ENCODE measurements at places on chromosomes 3 and 15.

DNA sequence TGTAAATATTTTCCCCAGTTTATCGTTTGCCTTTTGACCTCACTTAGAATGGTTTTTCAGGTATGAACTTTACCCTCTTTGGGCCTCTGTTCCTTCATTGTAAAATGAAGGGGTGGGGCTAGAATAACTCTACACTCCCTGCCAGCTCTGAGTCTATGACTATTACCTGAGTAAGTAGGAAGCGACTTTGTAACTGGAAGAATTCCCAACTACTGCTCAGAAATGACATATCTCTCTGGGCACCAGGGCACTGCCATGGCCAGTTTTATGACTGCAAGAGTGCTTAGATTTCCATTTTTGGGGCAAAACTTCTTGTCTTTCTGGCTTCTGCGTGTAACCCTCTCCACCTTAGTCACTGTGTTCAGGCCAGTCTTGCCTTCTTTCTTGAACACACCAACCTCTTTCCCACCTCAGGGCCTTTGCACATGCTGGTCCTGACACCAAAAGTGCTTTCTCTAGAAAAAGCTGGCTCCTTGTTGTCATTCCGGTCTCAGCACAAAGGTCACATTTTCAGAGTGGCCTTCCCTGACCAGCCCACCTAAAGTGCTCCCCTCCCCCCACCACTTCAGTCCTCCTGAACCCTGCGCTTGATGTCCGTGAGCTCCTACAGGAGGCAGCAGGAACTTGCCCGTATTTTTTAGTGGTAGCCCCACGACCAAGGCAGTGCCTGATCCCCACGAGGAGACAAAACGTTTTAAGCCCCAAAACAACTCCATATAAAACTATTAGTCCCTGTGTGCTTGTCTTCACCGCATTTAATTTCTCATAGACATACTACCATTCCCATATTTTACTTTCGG, 25.6 kb downstream of the CDCP1 start:
- DNase-seq: no peak

- no peak for DNase-seq
Measured at GRCh38 chr15:68188647-68189046, 16.5 kb downstream of the CALML4 start.

DNA sequence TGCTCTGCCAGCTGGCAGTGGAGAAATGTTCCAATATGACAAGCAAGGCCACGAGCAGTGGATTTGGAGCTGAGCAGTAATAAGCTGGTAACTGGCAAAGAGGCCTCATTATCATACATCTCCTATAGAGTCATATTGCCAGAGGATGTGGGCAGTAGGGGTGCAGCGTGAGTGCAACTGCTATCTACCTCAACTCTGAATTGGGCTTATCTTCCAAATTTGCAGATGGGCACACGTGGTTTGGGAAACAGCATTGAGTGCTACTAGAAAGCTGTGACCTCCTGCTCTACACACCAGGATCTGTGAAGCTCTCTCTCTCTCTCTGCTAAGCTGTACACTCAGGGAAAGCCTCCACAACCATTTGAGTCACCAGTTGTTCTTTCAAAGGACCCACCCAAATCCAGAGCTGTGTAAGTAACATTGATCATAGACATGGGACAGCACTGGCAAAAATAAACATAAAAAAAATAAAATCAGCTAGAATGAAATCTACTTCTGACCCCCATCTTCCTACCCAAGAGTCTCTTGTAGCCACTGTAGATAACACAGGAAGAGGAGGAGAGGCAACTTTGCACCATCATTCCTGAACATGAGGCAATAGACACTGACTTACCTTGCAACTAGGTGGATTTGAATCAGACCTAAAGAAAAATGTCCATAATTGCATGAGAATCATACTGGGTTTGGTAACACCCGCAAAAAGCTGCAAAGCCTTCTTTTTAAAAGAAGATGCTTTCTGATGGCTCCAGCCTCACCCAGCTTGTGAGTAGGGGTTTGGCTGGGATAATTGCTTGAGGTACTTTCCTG, 82.9 kb upstream of the THBS1 start:
- DNase-seq: no peak

- no peak for DNase-seq
Measured at GRCh38 chr3:40504636-40505430, 1.0 kb upstream of the ZNF620 start.

- DNase-seq: no peak
Measured at GRCh38 chr3:185680231-185680630, 94.1 kb downstream of the SENP2 start.

GRCh38 chr3:180548050-180548449, 53.9 kb upstream of the TTC14 start:
- no peak for DNase-seq

- DNase-seq: no peak
Measured at GRCh38 chr3:127775398-127776109, 46.8 kb downstream of the MGLL start.

DNA sequence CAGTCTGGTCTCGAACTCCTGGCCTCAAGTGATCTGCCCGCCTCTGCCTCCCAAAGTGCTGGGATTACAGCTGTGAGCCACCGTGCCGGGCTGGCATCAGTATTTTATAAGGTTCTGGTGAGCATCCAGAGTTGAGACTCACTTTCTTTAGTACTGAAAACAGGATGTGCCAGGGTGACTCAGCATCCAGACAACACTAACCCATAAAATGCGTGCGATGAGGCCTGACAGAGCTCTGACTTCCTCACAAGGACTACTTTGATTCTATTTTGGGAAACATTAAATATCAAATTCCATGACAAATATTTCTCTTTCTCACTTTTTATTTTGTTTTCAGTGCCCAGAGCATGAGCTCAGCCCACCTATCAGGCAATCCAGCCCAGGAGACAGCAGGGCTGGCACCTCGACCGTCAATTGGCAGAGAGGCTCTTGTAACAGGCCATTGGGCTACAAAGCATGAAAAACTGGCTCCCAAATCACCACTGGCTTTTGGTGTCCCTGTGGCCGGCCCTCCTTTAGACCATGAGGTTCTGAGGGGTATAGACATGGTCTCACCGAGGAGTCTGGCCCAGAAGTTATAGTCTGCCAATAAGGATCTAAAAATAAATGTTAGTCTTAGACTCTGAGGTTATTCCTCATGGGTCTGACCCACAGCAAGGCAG, 75.0 kb downstream of the FEM1B start:
- DNase-seq: no peak

DNA sequence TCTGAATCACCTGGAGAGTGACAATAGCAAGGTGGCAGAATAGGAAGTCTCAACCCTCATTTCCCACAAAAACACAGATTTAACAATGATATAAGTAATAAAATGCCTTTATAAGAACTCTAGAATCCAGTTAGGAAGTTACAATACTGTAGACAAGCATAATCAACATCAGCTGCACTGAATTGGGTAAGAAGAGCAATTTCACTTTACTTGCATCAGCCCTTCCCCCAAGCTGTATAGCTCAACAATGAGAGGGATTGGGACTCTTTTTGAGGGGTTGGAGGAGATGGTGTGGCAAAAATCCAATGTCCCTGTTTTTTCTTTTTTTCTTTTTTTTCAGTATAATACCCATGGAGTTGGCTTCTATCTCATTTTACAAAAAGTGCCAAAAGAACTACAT, 63.1 kb downstream of the SERP1 start:
- no peak for DNase-seq

DNA sequence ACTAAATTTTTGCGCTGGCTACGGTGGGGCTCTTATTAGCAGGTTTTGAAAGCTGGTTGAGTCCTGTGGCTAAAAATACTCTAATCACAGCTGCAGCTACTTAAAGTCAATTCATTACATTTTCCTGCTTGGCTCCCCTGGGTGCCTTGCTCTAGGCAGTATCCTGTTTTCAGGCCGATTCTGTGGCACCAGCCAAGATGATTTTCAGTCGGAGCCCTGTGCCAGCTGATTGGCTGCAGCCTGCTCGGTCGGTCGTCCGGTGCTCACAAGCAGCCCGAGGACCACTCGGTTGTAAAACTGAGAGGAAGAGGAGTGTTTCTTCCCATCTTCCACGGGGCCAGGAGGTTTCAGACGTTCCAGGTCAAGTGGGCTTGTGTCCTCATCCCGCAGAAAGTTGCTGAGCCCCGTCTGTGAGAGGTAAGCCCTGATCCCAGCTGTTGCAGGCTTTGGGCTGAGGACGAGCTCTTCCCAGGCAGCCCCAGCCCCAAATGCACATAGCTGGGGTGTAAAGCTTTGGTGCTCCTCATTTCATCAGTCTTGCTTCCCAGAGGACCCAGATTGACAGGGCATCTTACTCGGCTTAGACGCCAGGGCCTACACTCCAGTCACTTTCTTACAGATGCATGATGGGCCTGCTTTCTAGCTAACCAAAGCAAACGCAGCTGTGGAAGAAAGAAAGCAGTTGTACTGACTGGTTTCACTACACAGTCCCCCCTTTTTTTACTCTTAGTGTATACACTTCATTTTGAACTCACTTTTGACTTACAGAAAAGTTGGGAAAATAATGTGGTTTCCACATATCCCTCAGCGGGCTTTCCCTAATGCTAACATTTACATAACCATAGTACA, 15.9 kb downstream of the LYSMD4 start:
- DNase-seq: no peak

DNA sequence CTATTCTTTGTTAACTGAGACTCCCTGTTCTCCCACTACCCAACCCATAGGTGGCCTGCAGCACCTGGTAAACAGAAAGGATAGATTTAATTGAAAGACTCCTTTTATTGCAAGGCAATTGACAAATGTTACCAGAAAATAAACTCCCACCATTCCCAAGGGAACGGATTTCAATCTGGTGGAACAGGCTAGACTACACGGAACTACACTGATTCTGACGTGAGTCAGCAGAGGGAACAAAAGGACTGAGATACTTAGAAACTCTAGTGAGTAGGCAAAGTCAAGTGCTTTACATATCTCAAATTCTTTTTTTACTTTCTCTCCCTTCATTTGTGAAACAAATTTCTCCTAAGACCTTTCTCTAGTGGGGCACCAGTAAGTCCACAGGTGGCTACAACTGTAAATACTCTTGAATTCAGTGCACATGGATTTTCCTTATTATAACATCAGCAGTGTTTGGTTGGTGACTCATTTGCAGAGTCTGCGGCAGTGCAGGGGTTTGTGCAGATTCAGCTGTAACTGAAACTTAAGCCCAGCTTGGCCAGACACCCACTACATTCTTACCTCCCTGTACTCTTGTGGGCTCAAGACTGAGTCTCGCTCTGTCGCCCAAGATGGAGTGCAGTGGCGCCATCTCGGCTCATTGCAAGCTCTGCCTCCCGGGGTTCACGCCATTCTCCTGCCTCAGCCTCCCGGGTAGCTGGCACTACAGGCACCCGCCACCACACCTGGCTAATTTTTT, 34.3 kb upstream of the PLSCR2 start:
- peak; percentile 63 for DNase-seq

DNA sequence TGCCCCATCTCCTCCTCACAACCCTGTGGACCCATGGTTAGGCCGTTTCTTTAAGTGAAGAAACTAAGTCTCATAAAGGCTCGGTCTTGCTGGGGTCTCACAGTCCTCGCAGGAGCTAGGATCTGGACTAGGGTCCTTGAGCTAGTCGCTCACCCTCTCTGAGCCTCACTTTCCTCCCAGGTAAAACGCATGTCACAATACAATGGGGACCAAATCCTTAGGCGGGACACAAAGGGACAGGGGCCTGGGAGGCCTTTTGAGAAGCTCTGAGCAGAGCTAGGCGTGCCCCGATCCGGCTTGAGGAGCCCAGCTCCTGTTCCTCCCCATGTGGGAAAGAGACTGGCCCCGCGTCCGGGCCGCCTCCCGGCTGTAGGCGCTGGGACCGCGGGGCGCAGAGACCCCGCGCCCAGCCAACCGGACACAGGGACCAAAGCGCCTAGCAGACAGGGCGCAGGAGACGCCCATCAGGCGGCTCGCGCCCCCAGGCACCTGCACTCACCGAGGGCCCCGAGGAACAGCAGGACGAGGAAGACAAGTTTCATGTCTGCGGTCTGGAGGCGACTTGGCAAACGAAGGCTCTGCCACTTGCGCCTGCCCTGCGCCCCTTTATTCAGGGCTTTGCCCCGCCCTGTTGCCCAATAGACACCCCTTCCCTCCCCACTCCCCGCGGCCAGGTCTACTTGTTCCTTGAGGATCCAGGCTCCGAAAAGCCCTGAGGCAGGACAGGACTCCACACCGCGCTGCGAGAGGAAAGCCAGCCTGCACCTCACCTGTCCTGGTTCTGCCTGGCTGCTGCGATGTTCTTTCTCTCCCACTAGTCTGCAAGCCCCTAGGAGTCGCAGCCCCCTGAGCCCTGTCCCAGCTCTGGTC, at the start of gene LTF:
LTF (minus strand) TSS at position 580 of the 870 bp plus-strand sequence; CDS start at position 542, 38 bp downstream.
- no peak for DNase-seq

DNA sequence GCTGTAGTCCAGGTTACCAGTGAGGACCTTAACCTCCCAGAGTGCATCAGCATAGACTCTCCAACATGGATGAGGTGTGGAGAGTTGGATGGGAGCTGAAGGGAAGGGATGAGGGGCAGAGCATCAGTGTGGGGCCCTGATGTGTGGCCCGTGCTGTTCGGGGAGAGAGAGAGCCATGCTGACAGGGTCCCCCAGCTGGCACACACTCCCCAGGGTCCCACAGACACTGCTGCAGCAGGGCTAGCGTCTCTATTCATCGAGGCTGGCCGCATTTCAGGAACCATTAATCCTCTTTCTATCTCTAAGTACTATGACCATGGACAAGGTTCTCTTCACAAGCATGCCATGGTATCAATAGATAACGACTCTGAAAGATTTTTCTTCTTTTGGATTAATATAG, 85.9 kb upstream of the PLXNA1 start:
- DNase-seq: no peak

Measured in Karpas-422 (cell line).